ENCODE measurements at places on chromosomes 7 and 10.

- DNase-seq: no peak
These were observed 24.6 kb downstream of the SCRN1 start for GRCh38 chr7:29965030-29965429.

DNA sequence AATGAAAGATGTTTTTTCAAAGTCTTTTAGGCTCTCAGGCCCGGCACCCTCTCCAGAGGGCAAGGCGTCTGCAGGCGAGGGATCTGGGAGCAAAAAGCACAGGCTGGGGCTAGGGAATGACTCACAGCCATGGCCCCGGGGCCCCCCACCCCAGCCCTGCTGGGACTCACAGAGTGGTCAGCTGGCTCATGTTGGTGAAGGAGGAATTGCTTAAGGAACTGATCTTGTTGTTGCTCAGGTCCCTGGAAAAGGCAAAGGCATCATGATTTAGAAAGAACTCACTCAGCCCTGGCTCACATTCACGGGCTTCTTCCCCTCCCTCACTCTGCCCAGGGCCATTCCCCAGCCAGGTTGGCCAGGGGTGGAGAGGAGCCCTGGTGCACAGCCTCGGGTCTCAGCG is 151.5 kb downstream of the SLIT1 start:
- DNase-seq: no peak

- DNase-seq: no peak
These were observed 85.9 kb downstream of the COBL start for GRCh38 chr7:51230723-51231122.

- no peak for DNase-seq
These were observed 210.7 kb upstream of the FRMD4A start for GRCh38 chr10:14541379-14541778.

DNA sequence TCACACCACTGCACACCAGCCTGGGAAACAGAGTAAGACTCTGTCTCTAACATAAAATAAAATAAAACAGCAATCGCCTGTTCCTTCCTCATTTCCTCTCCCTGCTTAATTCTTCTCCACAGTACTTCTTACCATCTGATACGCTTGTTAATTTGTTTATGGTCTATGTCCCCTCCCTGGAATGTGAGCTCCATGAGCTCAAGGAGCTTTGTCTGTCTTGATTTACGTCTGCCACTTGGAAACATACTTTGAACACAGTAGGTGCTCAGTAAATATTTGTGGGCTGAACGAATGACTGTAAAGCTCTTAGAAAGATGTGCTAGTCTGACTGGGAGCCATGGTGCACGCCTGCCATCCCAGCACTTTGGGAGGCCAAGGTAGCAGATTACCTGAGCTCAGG is 9.1 kb upstream of the STX1A start:
- DNase-seq: no peak
